Left hindlimb (tissue), 1 donor: ENCODE measurements at places on chromosomes 6 and 20.

GRCh38 chr20:4546786-4547185 is 174.9 kb upstream of the PRND start:
- no peak for DNase-seq

- no peak for DNase-seq
Observed at GRCh38 chr20:4633780-4634179, 87.9 kb upstream of the PRND start.

DNA sequence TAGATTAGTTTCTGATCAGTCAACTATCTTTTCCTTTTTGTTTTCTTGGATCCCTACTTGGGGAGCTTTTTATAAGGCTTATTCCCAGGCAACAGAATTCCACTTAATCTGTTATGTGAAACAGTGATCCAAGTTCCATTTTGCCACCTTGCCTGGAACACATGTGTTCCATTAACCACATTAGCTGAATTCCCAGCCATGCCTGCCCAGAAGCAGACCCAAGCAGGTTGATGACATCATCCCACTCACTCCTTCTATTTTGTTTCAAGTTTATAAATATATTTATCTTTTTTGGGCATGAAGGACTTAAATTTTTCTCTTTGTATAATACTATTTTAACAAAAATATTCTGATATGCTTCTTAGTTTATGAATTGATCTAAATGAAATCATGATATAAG is 587.4 kb downstream of the GRIK2 start:
- no peak for DNase-seq

DNA sequence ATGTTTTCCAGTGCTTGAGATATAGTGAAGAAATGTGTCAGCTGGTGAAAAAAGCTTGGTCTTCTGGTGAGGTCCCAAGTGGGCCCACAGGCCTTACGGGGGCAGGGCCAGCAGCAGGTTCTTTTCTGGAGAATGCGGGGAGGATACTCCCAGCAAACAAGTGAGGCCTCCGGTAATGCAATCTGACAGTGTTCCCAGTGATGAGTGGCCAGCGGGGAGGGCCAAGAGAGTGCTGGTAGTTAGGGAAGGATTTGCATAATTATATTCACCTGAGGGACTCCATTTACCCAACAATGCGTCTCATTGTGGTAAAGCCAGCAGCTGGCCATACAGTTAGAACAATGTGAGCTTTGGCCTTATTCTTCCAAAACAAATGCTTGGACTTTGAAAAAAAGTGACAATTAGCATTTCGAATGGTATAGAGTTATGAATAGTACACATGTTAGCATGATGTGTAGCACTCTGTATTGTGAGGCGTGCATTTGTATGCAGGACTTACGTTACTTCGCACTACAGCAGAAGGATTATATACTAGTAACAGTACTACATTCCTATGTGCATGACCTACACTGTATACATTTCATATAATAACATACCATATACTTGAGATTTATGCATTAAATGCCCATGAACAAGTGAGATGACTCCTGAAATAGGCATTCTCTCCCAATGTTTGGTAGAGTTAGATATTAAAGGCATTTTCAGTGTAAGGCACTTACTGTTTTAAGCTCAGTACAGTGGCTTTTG is 69.8 kb downstream of the MYB start:
- DNase-seq, result no peak

- no peak for DNase-seq
Observed at GRCh38 chr6:12594530-12594893, 122.1 kb upstream of the PHACTR1 start.

DNA sequence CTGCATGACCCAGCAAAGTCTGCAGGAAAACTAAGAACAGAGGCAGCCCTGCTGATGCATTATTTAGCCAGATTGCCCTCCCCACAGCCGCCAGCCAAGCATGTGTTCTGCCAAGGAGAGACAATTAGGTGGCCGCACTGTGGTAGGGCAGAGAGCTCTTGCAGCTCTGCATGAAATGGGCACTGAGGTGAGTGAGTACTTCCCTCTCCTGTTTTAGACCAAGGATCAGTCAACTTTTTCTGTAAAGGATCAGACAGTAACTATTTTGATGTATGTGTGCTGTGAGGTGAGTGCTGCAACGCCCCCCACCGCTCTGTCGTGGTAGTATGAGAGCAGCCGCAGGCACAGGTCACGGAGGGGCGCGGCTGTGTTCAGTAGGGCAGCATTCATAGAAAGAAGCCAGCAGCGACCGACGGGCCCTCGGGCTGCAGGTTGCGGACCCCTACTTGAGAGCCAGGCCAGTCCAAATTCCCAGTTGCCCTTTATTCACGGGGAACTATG is 23.8 kb upstream of the FAM50B start:
- DNase-seq, result peak; percentile 80

- no peak for DNase-seq
Observed at GRCh38 chr6:14765106-14765505, 480.8 kb upstream of the JARID2 start.

GRCh38 chr6:92777146-92777740 is 642.1 kb downstream of the EPHA7 start:
- DNase-seq, result no peak

GRCh38 chr20:2136275-2136674 is 34.6 kb downstream of the STK35 start:
- DNase-seq, result no peak

GRCh38 chr6:107408714-107409113 is 50.6 kb downstream of the PDSS2 start:
- DNase-seq, result no peak
